ENCODE measurements at places on chromosomes 5 and 9.

DNA sequence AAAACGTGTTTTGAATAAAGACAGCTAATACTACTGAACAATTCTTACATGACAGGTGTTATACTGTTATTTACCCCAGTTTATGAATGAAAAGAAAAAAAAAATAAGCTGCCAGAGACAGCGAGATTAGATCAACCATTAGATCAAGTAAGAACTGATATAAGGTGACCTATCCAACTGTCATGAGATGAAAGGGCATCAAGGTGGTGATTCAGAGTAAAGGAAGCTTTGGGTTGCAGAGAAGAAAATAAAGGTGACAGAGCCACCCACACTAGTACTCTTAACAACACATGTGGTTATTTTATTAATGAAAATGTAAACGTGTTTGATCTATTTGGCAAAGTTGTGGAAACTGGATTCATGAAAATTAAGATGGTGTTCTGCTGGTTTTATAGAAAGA lies 435.2 kb downstream of the GABRG2 start:
- DNase-seq: no peak

DNA sequence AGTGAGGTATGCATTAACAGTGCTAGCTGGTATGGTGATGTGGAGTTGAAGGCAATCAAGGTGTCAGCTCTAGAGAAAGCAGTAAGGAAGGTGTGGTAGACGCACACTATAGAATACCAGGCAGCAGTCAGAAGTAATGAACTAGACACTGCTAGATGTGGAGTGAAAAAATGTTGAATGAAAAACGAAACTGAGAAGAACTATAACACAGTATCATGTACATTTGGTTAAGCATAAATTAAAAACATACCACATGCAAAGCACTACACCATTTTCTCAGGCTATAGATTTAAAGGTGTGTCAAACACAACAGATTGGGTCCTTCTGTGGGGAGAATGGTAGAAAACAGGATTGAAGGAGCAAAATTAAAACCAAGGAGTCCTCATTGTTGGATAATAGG lies 15.4 kb downstream of the ZNF622 start:
- DNase-seq: no peak

DNA sequence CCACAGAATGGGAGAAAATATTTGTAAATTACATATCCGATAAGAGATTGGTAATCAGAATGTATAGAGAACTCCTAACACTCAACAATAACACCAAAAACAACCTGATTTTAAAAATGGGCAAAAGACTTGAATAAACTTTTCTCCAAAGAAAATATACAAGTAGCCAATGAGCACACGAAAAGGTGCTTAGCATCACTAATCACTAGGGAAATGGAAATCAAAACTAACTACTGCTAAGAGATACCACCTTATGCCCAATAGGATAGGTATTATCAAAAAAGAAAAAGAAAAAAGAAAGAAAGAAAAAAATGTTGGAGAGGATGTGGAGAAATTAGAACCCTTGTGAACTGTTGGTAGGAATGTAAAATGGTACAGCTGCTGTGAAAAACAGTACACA lies 212.1 kb downstream of the TLR4 start:
- no peak for DNase-seq

DNA sequence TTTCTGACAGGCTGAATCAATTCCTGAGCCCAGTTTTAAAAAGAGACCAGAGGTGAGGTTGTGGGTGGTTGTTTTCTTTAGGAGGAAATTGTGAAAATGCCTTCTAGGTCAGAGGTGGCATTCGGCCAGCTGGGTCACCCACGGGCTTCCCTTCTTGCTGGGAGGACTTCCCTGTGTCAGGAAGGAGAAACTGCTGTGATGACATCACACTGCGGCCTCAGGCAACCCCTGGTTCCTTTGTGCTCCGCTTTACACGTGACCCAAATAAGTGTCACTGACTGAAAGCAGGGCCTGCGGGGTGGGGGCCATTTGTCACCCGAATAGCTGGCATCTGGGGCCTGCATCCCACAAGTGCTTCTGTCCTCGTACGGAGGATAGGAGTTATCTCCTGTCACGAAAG lies 39.7 kb downstream of the FABP6 start:
- peak; percentile 16 for DNase-seq

DNA sequence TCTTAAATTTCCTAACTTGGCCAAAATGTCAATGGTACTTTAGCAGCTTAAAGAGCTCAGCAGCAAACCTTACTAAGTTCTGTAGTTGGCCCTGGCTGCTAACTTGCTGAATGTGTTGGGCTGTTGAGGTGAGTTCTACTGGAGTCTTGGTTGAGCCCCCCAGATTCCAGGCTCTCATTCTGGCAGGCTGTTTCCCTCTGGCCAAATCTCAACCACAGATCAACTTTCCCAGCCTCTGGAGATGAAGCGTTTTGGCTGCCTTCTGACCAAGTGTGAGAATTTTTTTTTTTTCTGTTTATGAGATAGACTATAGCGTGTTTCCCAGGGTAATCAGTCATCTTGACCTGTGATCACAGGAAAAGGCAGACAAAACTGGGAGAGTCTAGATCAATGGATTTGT lies 343.7 kb downstream of the EBF1 start:
- DNase-seq: peak; percentile 56

DNA sequence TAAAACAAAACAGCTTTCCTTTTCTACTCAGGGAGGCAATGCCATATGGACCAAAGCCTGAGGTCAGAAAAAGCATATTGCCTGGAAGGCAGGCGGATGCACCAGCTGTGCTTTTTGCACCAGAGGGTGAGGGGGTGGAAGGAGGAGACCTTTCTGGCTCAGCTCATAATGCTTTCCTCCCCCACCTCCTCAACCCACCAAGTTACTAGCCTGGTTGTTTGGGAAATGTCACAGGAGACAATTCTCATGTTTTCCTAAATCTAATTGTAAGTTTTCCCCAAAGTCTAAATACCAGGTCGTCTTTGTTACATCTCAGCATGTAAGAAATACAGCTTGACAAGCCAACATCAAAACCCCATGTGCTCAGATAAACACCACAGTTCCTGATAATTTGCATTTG lies 72.6 kb upstream of the DMRTA1 start:
- DNase-seq: no peak

GRCh38 chr5:14305045-14305444 lies 161.9 kb downstream of the TRIO start:
- peak; percentile 54 for DNase-seq

DNA sequence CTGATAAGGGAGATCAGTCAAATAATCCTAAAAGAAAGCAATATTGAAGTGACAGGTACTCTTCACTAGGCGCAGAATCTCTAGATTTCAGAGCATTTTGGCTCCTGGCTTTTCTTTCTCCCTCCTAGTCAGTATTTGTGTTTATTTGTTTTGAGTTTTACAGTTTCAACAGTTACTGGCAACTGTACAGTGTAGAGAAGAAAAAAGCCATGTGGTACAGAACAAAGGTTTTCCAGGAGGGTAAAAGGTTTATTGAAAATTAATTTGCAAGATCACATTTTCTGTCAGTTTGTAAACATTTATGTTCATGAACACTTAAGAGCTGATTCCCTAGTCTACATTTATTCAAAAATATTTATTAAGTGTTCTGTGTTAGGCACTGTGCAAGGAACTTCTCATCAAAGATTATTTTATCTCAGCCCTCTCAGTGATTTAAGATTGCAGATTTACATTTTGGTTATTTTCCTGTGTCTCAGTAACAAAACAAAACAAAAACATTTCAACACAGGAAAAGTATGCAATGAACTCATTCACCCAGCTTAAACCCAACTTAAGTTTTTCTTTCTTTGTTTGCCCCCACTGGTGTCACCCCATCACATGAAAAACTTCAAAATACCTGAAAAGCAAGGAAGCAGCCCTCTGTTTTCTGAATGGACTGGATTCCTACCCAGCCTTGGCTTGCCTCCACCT lies 12.9 kb downstream of the MINAR2 start:
- no peak for DNase-seq
